GM10248 (cell line): ENCODE measurements at places on chromosomes 1 and 21.

DNA sequence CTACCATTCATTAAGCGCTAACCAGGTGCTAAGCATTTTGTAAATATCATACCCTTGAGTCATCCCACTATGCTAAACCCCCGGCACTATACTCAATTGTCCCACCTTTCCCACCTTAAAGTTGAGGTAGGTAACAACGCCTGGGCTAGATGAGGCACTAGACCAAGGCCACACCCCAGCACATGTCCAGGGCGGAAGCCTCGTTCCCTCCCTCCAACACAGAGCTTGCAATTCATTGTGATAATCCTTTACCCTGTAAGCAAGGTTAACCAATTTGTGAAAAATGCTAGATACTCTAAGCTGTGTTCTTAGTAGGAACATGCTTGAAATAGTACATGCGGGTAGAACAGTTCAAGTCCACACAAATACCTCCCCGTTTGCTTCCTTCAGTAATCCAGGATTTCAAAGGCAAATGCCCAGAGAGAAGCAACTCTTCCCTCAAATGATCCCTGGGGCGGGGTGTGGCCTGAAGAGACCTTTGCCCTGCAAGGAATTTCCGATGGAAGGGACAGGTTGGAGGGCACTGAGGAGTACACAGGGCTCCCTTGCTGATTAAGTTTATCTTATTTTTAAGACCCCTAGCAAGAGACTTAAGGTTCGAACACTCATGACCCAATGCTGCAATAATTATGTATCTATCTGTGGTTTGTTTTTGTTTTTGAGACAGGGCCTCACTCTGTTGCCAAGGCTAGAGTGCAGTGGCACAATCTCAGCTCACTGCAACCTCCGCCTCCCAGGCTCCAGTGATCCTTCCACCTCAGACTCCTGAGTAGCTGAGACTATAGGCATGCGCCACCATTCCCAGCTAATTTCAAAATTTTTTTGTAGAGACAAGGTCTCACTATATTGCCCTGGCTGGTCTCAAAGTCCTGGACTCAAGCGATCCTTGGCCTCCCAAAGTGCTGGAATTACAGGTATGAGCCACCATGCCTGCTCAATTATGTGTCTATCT, 2.6 kb downstream of the RSPH1 start:
- no peak for DNase-seq

DNA sequence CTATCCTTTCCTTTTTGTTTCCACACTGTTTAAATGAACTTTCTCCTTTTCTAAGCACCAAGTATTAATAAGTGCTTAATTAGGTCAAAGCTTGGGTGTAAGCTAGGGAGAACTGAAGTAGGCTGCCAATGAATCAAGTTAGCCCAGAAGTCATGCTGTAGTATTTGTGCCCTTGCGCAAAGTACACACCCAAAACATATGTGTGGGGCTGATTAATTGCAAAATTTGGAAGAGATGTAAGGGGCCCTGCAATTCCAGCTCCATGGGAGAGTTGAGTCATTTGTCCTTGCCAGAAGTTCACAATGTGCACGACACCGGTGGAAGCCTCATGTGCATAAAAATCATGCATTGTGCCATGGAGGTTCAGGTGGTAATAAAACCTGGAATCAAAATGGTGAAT, 18.6 kb upstream of the NTNG1 start:
- no peak for DNase-seq

DNA sequence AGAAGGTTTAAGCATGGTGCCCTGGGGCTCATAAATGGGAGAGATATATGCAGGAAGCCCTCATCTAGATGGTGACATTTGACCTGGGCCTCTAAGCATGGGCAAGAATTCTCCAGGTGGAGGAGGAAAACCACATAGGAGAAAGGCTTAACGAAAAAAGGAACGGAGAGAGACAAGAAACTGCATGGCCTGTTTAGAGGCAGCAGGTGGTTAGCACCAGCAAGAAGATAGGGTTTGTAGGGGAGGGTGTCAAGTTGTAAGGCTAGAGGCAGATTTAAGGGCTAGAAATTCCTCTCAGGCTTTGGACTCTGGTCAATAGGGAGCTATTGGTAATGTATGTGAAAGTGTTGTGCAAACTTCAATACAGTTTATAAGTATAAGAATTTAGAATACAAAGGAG, 8.2 kb upstream of the MAPKAPK2 start:
- DNase-seq, result no peak

DNA sequence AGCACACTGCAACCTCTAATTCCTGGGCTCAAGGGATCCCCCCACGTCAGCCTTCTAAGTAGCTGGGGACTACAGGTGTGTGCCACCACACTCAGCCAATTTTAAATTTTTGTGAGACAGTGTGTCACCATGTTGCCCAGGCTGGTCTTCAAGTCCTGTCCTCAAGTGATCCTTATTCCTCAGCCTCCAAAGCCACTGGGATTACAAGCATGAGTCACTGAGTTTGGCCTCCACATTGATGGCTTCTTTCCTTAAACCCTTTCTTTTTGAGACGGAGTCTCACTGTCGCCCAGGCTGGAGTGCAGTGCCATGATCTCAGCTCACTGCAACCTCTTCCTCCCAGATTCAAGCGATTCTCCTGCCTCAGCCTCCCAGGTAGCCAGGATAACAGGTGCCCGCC, 7.6 kb downstream of the KPNA6 start:
- no peak for DNase-seq

DNA sequence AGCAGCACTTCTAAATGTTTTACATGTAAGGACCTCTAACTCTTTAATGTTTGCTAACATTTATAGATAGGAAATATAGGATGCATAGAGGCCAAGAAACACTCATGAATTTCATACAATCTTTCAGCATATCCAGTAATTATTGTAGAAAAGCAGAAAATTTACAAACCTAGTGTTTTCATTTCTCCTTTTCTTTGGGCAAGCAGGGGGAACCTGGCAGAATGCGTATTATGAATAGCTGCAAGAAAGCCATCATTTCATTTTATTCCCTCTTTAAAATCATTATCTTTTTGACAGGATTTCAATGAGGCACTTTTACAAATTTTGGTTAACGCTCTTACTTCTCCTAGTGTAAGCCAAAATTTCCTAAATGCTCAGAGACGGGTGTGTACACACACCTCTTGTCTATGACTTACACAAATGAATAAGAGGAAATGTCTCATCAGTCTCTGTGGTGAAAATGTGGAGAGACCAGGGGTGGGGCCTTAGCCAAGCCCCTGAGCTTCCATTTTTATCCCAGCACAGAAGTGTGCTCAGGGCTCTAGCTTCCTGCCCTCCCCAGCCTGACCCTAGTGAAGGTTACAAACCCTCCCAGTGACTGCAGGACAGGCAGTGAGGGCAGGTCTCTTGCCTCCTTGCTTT, 91.6 kb downstream of the LRRC8C start:
- DNase-seq, result peak; percentile 34

DNA sequence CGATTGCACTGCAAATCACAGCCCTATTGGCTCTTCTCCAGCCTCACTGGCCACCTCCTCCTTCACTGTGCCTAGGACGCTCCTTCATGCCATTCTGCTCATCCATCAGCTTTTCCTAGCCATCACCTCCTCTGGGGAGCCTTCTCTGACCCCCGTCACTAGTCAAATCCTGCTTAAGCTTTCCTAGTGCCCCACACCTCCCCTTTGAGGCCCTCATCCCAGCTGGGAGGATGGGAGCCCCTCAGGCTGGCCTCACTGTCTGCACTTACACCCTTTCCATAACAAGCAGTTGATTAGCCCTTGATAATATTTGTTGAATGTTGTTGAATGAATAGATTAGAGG, 50.7 kb downstream of the KLHDC7A start:
- DNase-seq, result no peak

- no peak for DNase-seq
Observed at GRCh38 chr1:58611861-58612385, 34.9 kb upstream of the TACSTD2 start.

- DNase-seq, result no peak
Observed at GRCh38 chr1:184567009-184567408, 180.2 kb downstream of the C1orf21 start.

GRCh38 chr1:110081061-110081460, 10.6 kb upstream of the ALX3 start:
- DNase-seq, result no peak

DNA sequence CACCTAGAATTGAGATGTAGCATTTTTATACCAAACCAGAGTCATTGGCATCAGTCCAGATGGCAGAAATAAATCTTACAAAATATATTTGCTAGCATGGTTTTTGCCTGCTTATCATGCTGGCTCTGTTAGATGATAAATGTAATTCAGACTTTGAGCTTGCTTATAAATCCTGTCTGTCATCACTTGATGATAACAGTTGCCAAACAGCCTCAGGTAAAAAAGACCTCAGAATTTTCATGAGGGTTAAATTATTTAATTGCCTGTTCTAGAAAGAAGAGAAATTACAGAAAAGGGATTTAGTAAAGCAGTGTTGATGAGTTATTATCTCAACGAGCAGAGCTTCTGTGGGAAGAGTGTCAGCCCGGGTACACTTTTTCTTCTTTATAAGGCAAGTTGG, 83.3 kb downstream of the FNBP1L start:
- no peak for DNase-seq

DNA sequence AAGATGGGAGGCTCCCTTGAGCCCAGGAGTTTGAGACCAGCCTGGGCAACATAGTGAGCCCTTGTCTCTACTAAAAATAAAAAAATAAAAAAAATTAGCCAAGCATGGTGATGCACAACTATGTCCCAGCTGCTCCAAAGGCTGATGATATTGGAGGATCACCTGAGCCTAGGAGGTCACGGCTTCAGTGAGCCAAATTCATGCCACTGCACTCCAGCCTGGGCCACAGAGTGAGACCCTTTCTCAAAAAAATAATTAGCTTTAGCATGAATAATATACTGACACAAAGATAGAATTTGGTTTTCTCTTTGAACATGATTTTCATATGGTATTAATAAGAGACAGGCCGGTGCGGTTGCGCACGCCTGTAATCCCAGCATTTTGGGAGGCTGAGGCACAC, 88.8 kb downstream of the DESI2 start:
- DNase-seq, result no peak

DNA sequence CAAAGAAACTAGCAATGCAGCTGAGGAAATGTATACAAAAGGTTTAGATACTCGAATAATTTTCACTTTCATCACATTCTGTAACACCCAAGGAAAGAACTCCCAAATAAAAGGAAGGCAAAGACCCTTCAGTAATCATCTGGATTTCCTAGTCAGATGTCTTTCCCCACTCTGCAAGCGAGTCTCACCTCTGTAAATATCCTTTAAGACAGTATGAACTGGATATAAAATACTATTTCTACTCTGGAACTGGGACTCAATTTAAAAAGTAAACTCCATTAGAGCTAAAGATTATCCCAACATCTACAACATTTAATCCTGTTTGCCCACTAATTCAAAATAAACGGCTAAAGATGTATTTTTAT, 27.0 kb downstream of the C2CD2 start:
- DNase-seq, result no peak

DNA sequence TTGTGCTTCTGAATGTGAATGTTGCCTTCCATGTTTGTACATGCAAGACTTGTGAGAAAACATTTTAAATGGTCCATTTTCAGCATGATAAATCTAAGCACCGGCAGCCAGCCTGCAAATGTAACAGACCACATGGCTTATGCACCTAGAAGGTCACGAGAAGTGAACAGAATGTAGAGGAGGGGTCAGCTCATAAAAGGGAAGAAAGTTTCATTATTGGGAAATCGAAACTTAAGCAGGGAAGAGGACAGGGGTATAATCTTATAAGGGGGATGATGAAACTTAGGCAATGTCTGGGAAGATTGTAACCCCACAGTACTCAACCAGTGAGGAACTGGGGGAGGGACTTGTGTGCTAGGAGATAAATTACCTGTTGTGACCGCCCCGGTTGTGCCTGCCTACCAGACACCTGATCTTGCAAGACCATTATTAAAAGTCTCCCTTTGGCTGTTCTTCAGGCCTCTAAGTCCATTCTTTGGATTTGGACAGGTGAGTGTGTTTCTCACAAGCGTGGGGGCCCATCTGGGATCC, 37.7 kb upstream of the VN1R5 start:
- DNase-seq, result no peak

- DNase-seq, result no peak
Observed at GRCh38 chr1:76371941-76372340, 297.4 kb downstream of the ST6GALNAC3 start.

GRCh38 chr21:46065914-46066551, 31.9 kb upstream of the COL6A2 start:
- peak; percentile 16 for DNase-seq

- DNase-seq, result no peak
Observed at GRCh38 chr1:17669866-17670451, 85.2 kb upstream of the ACTL8 start.

DNA sequence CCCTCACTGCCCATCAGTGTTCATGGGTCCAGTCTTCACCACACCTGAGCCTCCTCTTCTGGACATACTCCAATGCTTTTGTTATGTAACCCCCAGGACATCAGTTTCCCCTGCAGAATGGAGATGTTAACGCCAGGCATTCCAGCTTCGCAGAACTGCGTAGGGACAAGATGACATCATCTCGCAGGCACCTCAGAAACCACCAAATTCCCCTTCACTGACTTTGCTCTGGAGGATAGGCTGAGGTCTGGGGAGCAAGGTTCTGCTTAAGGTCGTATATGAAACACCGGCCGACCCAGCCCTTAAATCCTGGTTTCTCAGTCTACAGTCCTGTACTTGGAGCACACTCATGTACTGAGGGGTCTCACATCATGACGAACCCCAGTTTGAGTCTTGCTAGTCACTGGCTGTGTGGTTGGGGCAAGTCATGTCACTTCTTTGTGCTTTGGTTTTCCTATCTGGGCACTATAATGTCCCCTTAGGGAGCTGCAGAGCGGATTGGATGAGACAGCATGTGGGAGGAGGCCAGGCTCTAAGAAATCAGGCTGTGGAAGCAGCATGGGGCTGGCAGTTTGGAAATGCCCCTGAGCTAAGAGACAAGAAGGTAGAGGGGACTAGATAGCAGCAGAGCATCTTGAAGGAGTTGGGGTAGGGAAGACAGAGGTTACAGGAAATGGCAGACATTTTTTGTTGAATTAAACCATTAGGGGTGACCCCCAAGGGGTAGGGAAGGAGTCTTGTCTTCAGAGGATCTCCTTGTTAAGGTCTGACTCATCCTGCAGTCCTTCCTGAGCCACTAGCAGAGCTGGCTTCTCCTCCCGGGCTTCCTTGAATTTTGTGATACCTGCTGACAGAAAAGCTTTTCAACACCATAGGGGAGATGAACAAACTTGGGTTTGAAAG, 138.3 kb downstream of the FOXD2 start:
- DNase-seq, result no peak

DNA sequence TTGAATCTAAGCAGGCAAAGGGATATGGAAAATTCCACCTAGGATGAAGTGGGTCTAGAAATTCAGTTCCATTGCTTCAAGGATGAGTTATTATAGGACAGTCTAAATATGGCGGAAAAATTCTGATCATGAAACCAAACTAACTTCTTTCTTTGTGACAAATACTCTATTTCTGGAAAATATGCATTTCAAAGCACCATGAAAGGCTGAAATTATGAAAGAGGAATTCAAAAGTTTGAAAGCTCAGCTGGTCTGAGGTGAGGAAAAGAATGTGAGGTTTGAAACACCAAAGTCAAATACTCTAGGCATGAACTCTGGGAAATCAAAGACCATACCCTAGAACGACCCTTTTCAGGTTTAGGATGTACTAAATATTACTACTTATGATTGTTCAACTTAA, 36.4 kb upstream of the COL11A1 start:
- DNase-seq, result no peak
